Activated CD4-positive, CD25-positive, alpha-beta regulatory T cell treated with anti-CD3 and anti-CD28 coated beads, Interleukin-2, amount 50 U/mL, for 72 hours (primary cell): ENCODE measurements at places on chromosomes 7 and 10.

GRCh38 chr7:108584211-108584610, 14.5 kb downstream of the DNAJB9 start:
- no peak for DNase-seq

GRCh38 chr7:75617634-75618234, 121.0 kb downstream of the HIP1 start:
- peak; percentile 68 for DNase-seq

DNA sequence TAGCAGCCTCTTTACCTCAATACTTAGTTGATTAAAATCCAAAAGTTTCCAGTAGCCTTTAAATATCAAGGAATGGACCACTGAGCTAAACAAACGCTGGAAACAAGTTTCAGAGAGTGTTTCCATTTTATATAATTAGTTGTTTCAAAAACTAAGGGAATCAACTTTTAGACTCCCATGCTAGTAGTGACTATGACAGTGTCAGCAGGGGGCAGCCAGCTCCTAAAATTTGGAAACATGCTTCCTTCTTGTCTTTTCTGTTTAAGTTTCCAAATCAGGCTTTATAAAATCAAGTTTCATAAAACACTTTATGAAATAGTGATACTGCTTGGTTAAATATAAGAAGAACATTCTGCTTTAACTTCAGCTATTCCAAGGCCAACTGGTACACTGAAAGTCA, 138.2 kb upstream of the TMEM229A start:
- no peak for DNase-seq

DNA sequence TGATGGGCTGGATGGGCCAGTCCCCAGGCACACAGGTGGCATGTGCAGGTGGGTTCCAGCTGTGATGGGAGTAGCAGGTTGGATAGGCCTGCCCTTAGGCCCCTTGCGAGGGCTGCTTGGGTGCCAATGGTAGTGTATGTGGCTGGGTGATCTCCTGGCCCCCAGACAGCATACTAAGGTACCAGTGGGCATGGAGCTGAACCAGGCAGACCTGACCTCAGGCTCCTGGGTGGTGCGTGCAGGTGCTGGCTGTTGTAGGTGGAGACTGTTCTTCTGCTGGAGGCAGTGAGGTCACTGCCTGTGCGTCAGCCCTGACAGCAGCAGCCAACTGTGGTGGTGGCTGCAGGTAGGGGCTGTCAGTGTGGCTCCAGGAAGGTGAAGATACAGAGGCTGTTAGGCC, 384.7 kb downstream of the ANKRD7 start:
- DNase-seq, result no peak

- no peak for DNase-seq
Measured at GRCh38 chr10:6601246-6601805, 21.2 kb upstream of the PRKCQ start.

DNA sequence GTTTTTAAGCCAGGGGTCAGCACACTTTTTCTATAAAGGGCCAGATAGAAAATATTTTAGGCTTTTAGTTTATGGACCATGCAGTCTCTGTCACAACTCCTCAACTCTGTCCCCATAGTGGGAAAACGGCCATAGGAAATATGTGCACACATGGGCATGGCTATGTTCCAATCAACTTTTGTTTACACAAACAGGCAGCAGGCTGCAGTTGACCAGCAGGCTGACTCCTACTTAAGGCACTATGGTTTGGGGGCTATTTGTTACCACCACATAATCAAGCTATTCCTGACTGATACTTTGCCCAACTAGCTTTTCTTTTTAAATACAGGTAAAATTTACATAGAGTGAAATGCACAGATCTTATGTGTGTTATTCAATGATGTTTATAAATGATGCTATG, 362.4 kb downstream of the LRMDA start:
- DNase-seq, result no peak

DNA sequence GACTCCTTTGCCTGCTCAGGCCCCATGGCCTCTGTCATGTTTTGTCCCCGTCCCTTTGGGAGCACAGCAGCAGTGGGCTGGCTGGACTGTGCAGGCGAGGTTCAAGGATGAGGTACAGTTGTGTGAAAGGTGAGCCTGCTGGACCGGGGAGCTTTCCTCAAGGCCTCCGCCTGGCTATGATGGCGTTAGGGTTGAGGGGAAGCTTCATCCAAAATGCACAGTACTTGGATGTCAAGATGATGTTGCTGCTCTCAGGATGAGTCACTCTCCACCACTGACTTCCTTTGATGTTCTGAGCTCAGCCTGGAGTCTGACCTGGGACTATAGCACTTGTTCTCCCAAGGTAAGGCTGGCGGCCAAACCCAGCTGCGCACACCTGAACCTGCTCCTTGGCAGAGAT, 152.7 kb upstream of the SHH start:
- DNase-seq, result no peak

- DNase-seq, result no peak
Measured at GRCh38 chr10:106043863-106044262, 1120.6 kb downstream of the SORCS1 start.

DNA sequence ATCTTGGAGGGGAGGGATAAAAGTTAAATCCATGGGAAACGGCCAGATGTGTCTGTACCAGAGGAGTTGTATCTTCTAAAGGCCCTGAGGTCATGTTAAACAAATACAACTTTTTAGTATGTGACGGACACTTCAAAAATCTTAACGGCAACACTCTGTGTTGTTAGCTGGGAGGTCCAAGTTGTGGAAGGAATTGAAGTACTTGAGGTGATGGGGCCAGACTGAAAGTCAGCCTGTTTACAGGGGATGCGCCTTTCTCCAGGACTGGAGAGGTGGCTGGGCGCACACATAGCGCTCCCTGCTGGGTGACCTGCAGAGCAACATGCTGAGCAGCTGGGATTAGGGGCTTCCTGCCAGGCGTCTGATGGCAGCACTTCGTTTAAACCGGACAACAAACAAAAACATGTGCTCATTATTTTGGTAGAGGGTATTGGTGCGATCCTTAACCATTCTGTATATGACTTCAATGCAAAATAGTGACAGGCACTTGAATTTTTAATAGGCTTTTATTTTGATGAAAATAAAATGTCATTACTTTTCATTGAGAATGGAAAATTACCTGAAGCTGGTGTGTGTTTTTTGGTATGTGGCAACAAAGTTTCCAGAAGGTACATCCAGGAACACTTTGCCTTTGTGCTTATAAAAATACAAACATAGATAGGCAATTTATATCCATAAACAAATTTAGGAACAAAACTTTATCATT, 198.2 kb downstream of the MLLT10 start:
- no peak for DNase-seq

DNA sequence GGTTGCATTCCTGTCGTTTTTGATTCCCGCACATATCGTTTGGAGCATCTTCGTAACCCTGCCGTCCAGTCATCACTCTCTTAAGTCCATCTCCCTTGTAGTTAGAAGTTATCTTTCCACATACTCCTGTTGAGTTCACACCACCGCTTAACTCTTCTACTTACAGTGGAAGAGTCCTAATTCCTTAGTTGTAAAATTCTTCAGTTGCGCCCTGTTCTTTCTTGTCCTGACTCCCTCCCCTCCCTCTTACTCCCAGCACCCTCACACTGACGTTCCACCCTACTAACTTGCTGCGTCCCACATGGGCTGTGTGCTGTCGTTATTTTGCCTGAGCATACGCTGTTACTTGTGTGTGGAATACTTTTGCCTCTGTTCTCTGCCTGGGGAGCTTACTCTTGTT, 11.7 kb downstream of the DNAJB6 start:
- no peak for DNase-seq

DNA sequence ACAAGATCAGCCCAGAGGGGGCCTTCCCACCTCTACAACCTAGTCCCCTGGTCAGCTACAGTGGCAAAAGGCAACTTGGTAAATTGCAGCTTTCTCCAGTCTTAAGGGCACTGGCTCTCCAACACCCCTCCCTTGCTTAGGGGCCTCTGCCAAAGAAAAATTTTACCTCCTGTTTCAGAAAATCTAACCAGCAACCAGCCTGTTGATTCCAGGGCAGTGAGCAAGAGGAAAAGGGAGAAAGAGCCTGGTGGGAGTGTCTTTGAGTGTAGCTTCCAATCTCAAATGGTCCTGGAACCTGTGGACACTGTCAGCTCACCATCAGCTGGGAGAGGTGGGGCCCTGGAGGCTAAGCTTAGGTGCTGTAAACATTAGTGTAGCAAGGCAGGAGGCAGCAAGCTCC, 22.9 kb downstream of the ACTR1A start:
- no peak for DNase-seq

GRCh38 chr7:34806831-34807230, 148.8 kb downstream of the NPSR1 start:
- no peak for DNase-seq

GRCh38 chr7:4613846-4614548, 68.1 kb upstream of the FOXK1 start:
- DNase-seq, result no peak

GRCh38 chr7:102154425-102154824, 132.2 kb upstream of the SH2B2 start:
- no peak for DNase-seq

GRCh38 chr10:58662314-58662713, 149.6 kb downstream of the BICC1 start:
- no peak for DNase-seq

- DNase-seq, result no peak
Measured at GRCh38 chr10:6654571-6654970, 74.5 kb upstream of the PRKCQ start.

- no peak for DNase-seq
Measured at GRCh38 chr10:11535346-11535959, 76.0 kb downstream of the USP6NL start.
